Cerebellar nuclear complex (tissue), 1 donor: ENCODE measurements at places on chromosomes 2 and 18.

GRCh38 chr2:58336416-58336815 lies 95.3 kb upstream of the FANCL start:
- no peak for DNase-seq

DNA sequence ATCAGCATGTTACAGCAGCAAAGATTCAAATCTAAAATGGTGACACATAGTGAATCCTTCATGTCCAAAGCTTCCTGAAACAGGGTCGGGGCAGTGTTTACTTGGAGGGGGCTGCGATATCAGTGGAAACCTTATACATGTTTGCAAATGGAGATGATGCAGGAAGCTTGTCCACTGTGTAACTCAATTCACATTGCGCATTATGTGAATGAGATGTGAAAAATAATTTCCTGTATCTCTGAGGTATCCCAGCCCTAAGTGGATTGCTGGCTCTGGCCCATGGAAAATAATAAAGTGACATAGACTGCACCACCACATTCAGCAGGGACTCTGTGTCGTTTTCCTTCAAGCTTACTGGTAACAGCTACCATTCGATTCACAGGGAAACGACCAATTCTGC lies 505.5 kb downstream of the GALR1 start:
- no peak for DNase-seq

DNA sequence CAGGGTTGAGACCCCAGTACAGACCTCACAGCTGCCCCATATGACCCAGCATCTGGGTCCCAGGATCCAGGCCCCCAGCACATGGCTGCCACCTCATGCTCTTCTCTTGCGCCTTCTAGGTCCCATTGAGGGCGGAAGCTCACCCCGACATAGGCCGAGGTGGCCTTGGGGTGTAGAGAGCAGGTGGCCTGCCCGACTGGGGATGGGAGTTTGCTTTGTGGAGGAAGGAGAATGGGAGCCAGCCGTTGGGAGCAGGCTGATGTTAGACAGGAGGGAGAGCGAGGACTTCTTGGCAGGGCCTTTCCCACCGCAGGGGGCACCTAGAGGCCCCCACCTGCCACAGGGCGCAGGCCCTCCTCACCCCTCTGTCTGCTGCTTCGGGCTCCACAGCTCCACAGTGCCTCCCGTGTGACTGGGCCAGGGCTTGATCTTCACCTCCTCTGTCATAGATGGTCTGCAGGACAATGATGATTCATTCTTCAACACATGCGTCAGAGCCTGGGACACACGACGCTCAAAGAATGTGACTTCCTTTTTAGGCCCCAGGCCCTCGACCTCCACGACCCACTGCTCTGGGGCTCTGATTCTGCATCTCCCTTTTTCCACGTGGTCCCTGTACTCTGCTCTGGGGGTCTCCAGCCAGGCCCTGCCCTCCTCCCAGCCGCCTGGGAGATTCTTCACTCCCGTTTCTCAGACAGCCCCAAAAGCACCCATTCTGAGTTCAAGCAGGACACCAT lies 86.6 kb upstream of the ODC1 start:
- DNase-seq: no peak

DNA sequence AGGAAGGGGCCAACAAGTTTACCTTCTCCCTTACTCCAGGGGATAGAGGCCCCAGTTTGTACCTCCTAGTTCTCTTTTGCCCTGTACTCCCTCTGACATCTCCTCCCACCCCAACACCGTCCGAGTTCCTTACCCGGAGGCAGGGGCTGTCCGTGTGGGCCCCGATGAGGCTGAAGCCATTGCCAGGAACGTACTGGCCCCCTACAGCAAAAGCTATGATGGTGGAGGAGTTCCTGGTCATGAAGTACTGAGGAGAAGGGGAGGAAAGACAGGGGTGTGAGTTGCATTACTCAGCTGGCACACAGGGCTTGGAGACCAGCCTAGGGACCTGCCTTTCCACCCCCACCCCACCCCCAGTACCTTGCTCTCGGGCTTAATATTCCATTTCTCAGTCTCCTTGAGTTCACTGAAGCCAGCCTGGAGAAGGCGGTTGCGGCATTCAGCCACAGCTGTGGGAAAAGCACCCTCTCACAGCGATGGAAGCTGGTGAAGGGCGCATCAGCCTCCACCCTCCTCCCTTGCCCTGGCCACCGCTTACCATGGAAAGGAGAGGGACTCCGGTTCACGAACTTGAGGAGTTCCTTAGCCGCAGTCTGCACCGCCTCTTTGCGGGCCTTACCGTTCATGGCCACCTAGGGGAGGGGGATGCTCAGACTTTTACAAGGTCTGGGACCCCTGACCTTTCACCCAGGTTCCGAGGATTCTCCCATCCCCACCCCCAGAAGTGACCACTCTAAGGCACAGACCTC lies 1.0 kb downstream of the DNPEP start:
- DNase-seq: no peak
